CD4-positive, alpha-beta T cell (primary cell): ENCODE measurements at places on chromosomes 5 and 9.

GRCh38 chr9:74960561-74960960, 7.8 kb upstream of the C9orf40 start:
- no peak for DNase-seq

- DNase-seq, result no peak
Measured at GRCh38 chr9:124813041-124813440, 36.1 kb downstream of the OLFML2A start.

- peak; percentile 62 for DNase-seq
Measured at GRCh38 chr9:130681769-130682420, 11.7 kb upstream of the EXOSC2 start.

- no peak for DNase-seq
Measured at GRCh38 chr5:152116934-152117333, 192.3 kb upstream of the GLRA1 start.

- DNase-seq, result no peak
Measured at GRCh38 chr5:72628771-72629371, 121.7 kb upstream of the ZNF366 start.
